ENCODE measurements at places on chromosomes 7 and 10. TPM values are rescaled to one million over a fixed set of nuclear protein-coding genes. Genes with fewer than 3 reads are reported as not detected.

The CDH23 gene
- 3.4 TPM for polyA plus RNA-seq

- no peaks in the 10 kb centered on the region for H3K36me3 ChIP-seq
- H3K27ac ChIP-seq = peak within 1 kb of the TSS; percentile 97
Observed at GRCh38 chr10:125159932-125160855, at the start of gene CTBP2. CTBP2 (minus strand) TSS chr10:125160563.

DNA sequence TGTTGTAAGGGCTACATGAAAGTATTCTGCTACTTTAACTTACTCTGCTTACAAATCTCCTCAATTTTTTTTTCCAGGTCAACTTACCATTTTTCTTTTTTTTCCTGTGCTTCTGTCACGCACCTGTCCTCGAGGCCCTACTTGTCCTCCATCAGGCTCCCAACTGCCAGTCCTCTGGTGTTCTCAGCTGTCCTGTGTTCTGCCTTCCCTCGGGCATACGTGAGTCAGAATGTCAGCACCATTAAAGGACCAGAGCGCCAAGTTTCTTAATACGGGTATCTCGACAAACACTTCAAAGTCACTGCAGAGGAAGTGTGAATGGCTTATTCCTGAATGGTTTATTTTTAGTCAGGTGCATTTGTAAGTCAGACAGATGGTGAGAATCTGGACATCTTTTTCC is at the start of gene TEX47:
Gene TEX47, minus strand, starts transcription at position 185 of the 400 bp plus-strand sequence. CDS start 795 bp downstream, outside the sequence.
- H3K27ac ChIP-seq = no peak within 1 kb of the TSS
- DNase-seq = no peak
- H3K4me1 ChIP-seq = no peaks in the 10 kb centered on the region
- H3K36me3 ChIP-seq = no peaks in the 10 kb centered on the region
- no peak within 1 kb of the TSS for H3K4me3 ChIP-seq

DNA sequence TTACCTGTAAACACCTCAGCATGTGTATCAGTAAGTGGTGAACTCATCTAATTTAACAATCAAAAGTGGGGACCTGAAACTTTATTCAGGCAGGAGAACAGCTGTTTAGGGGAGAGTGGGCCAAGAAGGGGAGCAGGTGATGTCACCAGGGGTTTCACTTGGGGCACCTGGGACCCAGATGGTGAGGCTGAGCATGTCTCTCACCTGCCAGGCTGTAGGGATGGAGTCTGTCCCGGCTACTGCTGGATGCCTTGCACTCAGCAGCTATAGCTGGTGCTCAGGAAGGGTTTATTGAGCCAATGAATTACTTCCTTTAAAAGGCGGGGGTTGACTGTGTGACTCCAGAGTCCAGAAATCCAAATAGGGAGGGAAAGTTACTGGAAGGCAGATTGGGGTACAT is 23.0 kb downstream of the CDH23 start:
- no peak overlapping the region for H3K4me3 ChIP-seq
- peaks cover 12% of the 10 kb centered on the region for H3K27me3 ChIP-seq
- H3K4me1 ChIP-seq = no peaks in the 10 kb centered on the region
- no peaks in the 10 kb centered on the region for H3K36me3 ChIP-seq
- H3K27ac ChIP-seq = no peak overlapping the region
- no peak for DNase-seq

GRCh38 chr7:93315896-93316295 is 83.7 kb downstream of the VPS50 start:
- H3K27me3 ChIP-seq = no peaks in the 10 kb centered on the region
- H3K4me3 ChIP-seq = no peak overlapping the region
- DNase-seq = no peak
- no peak overlapping the region for H3K27ac ChIP-seq

DNA sequence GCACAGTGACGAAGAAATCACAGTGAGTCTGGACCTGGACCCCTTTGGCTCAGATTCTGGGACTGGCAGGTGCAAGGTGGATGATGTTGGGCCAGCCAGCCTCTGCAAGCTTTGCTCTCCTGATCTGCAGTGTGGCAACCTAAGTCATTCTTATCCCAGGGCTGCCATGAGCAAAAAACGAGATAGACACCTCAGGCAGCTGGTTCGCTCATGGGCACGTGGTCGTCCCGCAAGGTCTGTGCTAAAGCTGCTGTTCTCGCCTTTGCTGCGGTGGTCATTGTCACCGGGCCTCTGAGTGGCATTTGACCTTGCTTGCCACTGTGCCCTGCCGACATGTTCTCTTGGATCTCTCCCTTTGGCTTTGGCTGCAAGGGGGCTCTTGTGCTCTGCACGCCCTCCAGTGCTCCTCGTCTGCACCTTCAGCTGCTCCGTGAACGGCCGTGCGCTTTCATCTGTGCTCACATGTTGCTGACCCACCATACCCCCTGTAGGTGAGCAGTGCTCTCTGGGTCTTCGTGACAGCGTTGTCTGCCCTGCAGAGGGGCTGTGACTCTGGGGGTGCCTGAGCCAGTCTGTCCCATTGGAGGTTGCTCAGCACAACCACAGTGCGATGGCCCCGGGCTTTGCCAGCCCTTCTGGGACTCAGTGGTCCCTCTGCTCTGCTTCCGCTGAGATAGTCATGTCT is 317.0 kb downstream of the GLRX3 start:
- H3K27ac ChIP-seq = no peak overlapping the region
- H3K36me3 ChIP-seq = no peaks in the 10 kb centered on the region
- DNase-seq = no peak
- no peak overlapping the region for H3K4me3 ChIP-seq
- no peaks in the 10 kb centered on the region for H3K4me1 ChIP-seq
- peaks cover 7% of the 10 kb centered on the region for H3K27me3 ChIP-seq

DNA sequence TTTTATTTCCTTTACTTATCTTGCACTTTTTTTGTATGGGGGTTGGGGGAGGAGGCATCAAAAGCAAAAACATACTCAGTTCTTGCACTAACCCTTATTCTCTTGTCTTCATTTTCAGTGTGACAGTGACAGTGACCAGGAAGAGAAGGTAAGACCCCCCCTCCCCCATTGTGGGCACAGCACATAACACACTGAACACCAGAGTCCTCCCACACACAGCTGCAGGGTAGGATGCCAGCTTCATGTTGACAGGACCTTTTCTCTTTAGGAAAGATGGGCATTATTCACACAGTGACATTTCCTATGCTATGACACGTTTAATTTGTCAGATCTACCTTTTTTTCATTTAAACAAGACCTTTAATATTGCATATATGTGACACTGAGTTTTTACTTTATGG is 696.3 kb upstream of the GALNT17 start:
- H3K27me3 ChIP-seq = no peaks in the 10 kb centered on the region
- no peaks in the 10 kb centered on the region for H3K36me3 ChIP-seq
- H3K4me1 ChIP-seq = no peaks in the 10 kb centered on the region
- no peak overlapping the region for H3K27ac ChIP-seq
- DNase-seq = no peak

DNA sequence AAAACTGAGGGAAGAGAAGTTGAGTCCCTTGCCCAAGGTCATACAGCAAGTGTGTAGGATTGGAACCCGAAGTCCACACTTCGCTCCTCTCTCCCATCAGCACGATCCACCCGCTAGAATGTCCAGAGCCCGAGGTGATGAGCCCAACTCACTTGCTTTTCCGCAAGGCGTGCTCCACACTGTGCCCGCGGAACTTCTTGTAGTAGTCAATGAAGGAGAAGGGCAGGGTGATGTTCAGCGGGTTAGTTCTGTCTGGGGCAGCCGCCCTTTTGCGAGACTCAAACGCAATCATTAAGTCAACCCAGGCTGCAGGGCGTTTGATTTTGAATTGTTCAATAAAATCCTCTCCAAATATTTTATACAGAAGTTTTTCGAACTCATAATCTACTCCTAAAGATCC is 58.6 kb downstream of the PNLIPRP2 start:
- H3K4me3 ChIP-seq = no peak overlapping the region
- no peak for DNase-seq
- H3K27ac ChIP-seq = no peak overlapping the region
- H3K36me3 ChIP-seq = peaks cover 5% of the 10 kb centered on the region
- no peaks in the 10 kb centered on the region for H3K27me3 ChIP-seq
- H3K4me1 ChIP-seq = no peaks in the 10 kb centered on the region

GRCh38 chr10:115033898-115034297 is 59.3 kb upstream of the ATRNL1 start:
- H3K27ac ChIP-seq = no peak overlapping the region
- H3K4me1 ChIP-seq = no peaks in the 10 kb centered on the region
- no peaks in the 10 kb centered on the region for H3K36me3 ChIP-seq
- DNase-seq = no peak
- H3K27me3 ChIP-seq = no peaks in the 10 kb centered on the region

The CCL26 gene
- polyA plus RNA-seq = 0.88 TPM

The SPDYE9 gene
- 1.2 TPM for polyA plus RNA-seq

GRCh38 chr10:18397906-18398305 is 253.5 kb downstream of the NSUN6 start:
- H3K4me1 ChIP-seq = peaks cover 4% of the 10 kb centered on the region
- H3K36me3 ChIP-seq = no peaks in the 10 kb centered on the region
- H3K27me3 ChIP-seq = peaks cover 3% of the 10 kb centered on the region
- no peak for DNase-seq

- DNase-seq = no peak
- no peaks in the 10 kb centered on the region for H3K4me1 ChIP-seq
- H3K36me3 ChIP-seq = no peaks in the 10 kb centered on the region
- no peak overlapping the region for H3K4me3 ChIP-seq
- H3K27me3 ChIP-seq = no peaks in the 10 kb centered on the region
Observed at GRCh38 chr10:82867056-82867455, 992.1 kb downstream of the NRG3 start.

The GPRIN2 gene
- 0.34 TPM for polyA plus RNA-seq

DNA sequence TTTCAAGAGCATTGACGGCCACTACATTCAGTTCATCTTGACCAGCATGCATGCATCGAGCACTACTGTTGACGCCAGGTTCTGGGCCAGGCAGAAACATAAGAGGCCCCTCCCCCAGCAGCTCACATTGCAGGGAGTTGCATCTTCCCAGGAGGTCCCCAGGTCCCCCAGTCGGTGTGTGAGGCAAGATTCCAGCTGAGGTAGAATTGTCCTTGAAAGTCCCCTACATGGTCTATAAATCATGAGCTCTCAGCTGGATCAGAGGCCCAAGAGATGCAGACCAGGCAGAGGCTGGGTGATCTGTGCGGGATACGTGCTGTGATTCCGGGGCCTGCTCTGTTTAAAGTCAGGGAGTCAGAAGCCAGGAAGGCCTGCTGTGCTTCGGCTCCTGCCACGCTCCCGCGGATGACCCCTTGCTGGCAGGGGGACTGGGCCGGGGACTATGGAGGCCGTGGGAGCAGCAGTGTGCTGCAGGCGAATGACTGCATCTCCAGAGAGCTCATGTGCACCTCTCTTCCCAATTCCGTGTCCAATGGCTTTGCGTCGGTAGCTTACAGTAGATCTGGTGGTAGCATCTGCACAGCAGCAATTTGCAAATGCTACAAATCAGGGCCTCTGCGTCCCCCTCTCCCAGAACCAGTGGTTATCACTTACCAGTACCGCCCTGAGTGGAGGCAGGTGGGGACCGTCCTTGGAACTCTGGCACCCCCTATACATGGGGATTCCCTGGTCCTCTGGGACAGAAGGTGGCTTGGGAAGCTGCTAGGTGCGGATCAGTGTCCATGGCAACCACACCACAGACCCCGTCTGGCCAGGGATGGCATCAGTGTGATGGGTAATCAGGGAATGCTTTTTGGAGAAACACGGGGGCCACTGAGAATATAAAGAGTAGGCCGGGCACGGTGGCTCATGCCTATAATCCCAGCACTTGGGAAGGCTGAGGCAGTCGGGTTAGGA is 93.6 kb downstream of the RGS10 start:
- peaks cover 32% of the 10 kb centered on the region for H3K4me1 ChIP-seq
- no peak overlapping the region for H3K27ac ChIP-seq
- peaks cover 47% of the 10 kb centered on the region for H3K36me3 ChIP-seq
- H3K27me3 ChIP-seq = no peaks in the 10 kb centered on the region

- no peak overlapping the region for H3K27ac ChIP-seq
- no peak overlapping the region for H3K4me3 ChIP-seq
- H3K27me3 ChIP-seq = no peaks in the 10 kb centered on the region
- H3K36me3 ChIP-seq = no peaks in the 10 kb centered on the region
- no peak for DNase-seq
- peaks cover 19% of the 10 kb centered on the region for H3K4me1 ChIP-seq
Observed at GRCh38 chr7:47085491-47086275, 496.2 kb downstream of the TNS3 start.

GRCh38 chr10:77763453-77764430 is 126.1 kb upstream of the KCNMA1 start:
- H3K27me3 ChIP-seq = no peaks in the 10 kb centered on the region
- peak; percentile 22 for DNase-seq
- no peaks in the 10 kb centered on the region for H3K4me1 ChIP-seq

GRCh38 chr7:4716946-4717795 is 35.1 kb downstream of the FOXK1 start:
- H3K36me3 ChIP-seq = peaks cover 5% of the 10 kb centered on the region
- H3K27me3 ChIP-seq = no peaks in the 10 kb centered on the region
- no peak overlapping the region for H3K27ac ChIP-seq
- H3K4me1 ChIP-seq = peaks cover 11% of the 10 kb centered on the region
- H3K4me3 ChIP-seq = no peak overlapping the region

- H3K4me1 ChIP-seq = peaks cover 5% of the 10 kb centered on the region
- H3K27ac ChIP-seq = no peak overlapping the region
- no peak for DNase-seq
- H3K27me3 ChIP-seq = no peaks in the 10 kb centered on the region
Observed at GRCh38 chr10:126012485-126012884, 116.1 kb downstream of the FANK1 start.

DNA sequence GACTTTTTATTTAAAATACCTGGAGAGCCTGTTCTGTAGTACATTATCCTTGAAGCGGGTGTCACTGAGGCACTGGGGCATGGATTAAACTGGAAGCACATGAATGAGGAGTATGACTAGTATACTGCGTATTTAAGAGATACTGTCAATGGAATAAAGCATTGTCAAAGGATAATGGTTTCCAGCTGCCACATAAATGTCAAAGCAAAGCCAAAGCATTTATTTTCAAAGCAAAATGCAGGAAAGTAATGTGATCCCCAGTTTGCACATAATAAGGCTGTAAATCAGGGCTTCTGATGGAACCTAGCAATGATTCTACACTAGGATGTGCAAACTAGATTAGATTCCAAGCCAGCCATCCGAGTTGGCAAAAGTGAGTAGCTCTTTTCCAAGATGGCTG is 240.1 kb downstream of the POU6F2 start:
- no peaks in the 10 kb centered on the region for H3K4me1 ChIP-seq
- no peak for DNase-seq
- H3K27ac ChIP-seq = no peak overlapping the region
- H3K27me3 ChIP-seq = no peaks in the 10 kb centered on the region

DNA sequence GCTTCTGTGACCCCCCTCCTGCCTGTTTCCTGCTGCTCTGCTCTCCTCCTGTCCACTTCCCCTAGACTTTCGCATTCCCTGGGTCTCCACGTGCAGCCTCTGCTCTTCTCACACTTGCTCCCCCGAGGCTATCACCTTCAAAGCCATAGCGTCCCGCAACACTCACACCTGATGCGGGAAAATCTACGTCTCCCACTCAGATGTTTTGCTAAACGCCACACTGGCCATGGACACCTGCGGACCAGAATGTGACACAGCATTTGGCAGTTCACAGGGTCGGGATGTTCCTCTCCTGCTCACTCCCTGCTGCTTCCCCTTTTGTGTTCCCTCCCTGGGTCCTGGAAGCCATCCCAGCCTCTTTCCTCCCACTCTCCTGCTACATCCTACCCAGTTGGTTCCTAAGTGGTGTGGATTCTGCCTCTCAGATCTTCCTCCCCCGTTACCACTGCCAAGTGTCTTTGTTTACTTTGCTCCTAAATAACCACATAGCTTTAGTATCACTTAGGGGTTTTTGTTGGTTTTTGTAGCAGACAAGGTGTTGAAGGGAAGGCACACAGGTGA is 33.7 kb upstream of the RBM33 start:
- H3K27me3 ChIP-seq = peaks cover 3% of the 10 kb centered on the region
- no peaks in the 10 kb centered on the region for H3K36me3 ChIP-seq
- DNase-seq = no peak

The NRG3 gene
- 0.21 TPM for polyA plus RNA-seq

The CLDN3 gene
- 0.27 TPM for polyA plus RNA-seq

GRCh38 chr10:51960494-51960895 is 261.1 kb upstream of the CSTF2T start:
- no peaks in the 10 kb centered on the region for H3K27me3 ChIP-seq
- H3K27ac ChIP-seq = no peak overlapping the region
- DNase-seq = peak; percentile 90
- H3K4me1 ChIP-seq = peaks cover 3% of the 10 kb centered on the region

The C10orf143 gene
- polyA plus RNA-seq = 3.6 TPM

All from muscle of leg (tissue), 16 donors.